ENCODE measurements at places on chromosomes 4 and X. TPM values are rescaled to one million over a fixed set of nuclear protein-coding genes. Genes with fewer than 3 reads are reported as not detected.

- DNase-seq, result no peak
Observed at GRCh38 chr4:26788341-26788733, 72.3 kb upstream of the STIM2 start.

- no peak for DNase-seq
Observed at GRCh38 chr4:60992037-60992436, 208.1 kb upstream of the ADGRL3 start.

ZCCHC18 gene
- 1.5 TPM for total RNA-seq

- DNase-seq, result no peak
Observed at GRCh38 chr4:710116-710515, 4.5 kb downstream of the PCGF3 start.

DNA sequence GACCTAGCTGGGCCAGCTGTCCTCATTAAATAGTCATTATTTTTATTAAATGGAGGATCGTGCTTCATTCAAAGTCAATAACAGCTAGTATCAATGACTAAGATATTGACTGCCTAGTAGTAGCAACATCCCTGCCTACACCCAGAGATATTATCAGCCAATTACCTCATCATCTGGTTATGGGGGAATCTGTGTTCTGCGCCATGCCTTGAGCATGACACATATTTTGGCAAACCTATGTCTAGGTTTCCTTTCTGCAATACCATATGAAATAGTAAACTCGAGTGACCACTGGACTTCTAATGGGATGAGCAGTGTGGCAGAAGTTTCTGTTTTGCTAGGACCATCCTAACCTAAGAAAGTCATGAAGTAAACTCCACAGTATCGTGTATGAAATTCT, 50.0 kb upstream of the AADAT start:
- no peak for DNase-seq

PPARGC1A gene
- total RNA-seq, result 21.6 TPM

SORCS2 gene
- total RNA-seq, result 52.5 TPM

DNA sequence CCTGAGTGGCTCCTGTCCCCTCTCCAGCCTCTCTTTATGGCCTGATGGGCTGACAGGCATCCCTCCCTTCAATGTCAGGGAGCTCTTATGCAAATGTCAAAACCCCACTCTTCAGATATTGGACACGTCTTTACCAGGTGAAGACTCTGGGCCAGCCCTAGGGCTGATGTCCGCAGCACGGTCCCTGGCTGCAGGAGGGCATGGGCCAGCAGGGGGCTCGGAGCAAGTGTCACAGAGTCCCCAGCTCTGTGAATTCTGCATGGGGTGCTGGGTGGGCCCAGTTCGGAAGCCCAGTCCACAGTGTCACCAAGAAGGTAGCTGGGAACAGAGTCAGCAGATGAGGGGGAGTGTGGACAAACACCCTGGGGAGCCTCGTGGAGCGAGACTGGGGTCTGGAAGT, 39.6 kb upstream of the PSAPL1 start:
- DNase-seq, result no peak
